ENCODE measurements at places on chromosomes 4 and X.

DNA sequence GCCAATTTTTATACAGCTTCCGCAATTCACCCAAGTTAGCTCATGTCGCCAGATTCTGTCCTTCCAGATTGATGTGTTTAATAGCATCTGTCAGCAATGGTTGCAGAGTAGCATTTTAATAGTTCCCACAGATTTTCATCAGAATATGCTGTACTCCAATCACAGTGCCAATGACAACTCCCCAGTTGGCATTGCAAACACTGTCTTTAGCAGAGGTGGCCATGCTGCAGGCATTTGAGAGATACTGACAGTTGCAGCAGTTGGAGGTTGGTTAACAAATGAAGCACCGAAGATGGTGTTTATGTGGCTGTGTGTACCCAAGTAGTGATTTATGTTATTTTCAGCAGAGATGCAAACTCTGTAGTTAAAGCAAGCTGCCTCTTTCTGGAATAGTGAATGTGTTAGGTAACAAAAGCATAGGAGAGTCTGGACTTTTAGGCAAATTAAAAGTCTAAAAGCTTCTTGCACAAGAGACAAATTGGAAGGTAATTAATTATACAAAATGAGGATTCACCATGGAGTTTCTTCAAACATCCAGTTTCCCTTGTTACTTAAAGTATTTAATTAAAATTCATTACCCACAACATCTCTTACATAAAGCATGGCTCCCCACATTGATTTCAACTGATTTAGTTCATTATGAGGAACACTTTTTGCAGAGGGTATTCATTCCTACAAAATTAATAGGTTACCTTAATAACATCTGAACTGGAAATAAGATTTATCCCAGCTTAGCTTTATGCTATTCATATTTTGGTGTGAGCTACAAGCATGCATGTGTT lies 65.2 kb downstream of the PARM1 start:
- no peak for DNase-seq

DNA sequence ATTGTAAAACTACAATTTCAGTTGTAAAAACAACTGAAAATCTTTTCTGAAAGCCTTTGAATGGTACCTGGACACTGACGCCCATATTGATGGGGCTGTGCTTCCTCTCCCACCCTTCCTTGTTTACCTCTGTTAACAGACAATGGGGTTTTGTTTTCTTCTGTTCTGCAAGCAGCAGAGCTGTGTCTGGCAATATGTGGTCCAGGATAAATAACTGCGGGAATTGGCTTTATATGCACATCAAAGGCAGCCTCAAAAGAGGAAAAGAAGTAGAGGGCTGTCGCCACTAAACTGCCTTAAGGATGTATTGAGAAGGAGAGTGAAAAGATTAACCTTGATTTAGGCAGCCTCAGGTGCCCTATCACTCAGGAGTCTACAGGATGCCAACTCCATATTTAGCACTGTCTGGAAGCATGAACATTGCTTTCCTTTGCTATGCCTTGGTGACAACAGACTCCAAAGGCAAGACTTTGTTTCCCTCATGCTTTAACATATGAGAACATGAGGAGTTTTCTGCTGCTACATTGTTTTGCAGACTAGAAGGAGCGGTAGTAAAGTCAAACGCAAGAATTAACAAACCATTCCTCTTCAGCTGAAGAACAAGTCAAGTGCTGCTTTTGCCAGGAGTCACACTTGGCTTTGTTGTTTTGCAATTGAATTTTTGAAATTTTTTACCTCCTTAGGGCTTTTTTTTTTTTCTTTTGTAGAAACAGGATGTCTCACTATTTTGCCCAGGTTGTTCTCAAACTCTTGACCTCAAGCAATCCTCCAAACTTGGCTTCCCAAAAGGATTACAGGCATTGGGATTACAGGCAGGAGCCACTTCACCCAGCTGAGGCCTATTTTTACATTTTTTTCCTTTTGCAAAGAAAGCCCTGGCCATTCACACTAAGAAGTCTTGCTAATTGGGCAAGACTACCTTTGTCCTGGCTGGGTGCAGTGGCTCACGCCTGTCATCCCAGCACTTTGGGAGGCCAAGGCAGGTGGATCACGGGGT lies 3.0 kb downstream of the IL21 start:
- DNase-seq = no peak

GRCh38 chr4:95754667-95755066 lies 85.2 kb upstream of the PDHA2 start:
- no peak for DNase-seq

GRCh38 chr4:122673252-122673651 lies 52.4 kb upstream of the IL21 start:
- no peak for DNase-seq

DNA sequence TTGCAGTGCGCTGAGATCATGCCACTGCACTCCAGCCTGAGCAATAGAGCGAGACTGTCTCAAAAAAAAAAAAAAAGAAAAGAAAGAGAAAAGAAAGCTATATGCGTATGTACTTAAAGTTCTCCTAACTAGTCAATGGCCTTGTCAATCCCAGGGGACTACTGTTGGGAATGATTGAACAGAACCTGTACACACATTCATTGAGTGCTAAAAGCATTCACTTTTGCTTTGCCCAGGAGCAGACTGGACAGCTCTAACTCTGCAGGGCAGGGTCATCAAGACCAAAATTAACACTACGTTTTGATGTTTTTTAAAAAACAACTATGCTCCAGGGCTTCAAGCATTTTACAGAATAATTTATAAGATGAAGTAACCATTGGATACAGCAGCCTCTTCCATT lies 106.2 kb downstream of the FNIP2 start:
- no peak for DNase-seq

DNA sequence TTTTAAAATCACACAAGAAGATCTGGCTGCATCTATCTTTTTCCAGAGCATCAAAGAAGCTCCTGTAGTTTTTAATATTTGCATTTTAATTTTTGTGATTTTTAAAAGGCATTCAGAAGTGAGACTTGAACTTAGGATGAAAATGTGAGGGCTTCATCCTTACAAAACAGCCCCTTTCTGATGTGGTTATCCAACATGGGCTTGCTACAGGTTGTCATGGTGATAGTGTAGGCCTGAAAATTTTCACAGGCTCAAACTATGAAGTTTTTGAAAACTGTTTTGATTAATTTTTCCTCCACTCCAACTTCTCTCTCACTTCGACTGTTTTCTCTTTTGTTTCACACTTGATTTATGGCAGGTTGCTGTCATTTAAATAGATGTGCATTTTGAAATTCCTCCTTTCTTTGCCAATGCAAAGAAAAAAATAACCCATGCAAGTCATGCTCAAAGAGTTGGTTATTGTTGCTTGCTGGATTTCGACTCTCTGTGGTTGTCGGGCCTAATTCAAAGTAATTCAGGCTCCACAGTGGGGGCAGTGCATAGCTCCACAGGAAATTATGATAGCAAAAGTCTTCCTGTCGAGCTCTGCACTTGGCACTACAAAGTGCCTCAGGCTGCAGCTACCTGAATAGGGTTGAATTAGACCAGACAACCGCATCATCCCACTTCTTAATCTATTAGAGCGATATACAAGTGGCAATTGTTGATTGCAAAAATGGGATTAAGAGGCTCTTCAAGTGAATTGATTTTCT lies 201.0 kb upstream of the GPR101 start:
- no peak for DNase-seq

GRCh38 chr4:183321079-183321478 lies 1.0 kb upstream of the CLDN22 start:
- DNase-seq = no peak

GRCh38 chrX:111164728-111165127 lies 68.7 kb downstream of the PAK3 start:
- DNase-seq = no peak

GRCh38 chrX:44953734-44954502 lies 80.9 kb downstream of the KDM6A start:
- no peak for DNase-seq

- no peak for DNase-seq
Measured at GRCh38 chrX:150150076-150150779, 211.9 kb upstream of the EOLA2 start.
